ENCODE measurements at places on chromosomes 3 and 15.

- DNase-seq, result no peak
These were observed 6.3 kb upstream of the HES1 start for GRCh38 chr3:194129581-194130133.

DNA sequence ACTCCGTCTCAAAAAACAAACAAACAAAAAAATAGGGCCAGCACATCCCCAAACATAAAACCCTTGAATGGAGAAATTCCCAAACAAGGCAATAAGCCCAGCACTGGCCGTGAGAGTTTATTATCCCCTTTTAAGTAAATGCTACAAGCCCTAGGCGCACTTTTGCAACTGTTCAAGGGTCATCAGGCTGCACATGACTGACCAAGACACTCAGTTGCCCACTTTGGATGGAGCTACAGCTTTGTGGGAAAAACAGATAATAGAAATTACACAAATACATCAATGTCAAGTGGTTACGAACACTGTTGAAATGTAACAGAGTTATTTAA is 33.7 kb upstream of the ZNF445 start:
- no peak for DNase-seq

DNA sequence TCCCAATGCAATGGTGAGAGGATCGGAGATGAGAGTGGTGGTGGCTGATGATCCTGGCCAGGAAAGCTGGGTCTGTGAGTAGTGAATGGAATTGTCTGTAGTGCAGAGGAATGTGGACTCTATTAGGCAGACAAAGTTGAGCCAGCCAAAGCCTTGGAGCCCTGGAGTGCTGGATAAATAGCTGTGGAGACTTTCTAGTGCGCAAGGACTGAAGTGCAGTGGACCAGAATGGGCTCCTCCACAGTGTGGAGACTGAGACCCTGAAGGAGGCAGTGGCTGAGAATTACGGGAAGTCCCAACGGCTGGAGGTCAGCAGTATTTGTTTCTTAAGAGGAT is 874 bp downstream of the ZNF662 start:
- DNase-seq, result no peak

DNA sequence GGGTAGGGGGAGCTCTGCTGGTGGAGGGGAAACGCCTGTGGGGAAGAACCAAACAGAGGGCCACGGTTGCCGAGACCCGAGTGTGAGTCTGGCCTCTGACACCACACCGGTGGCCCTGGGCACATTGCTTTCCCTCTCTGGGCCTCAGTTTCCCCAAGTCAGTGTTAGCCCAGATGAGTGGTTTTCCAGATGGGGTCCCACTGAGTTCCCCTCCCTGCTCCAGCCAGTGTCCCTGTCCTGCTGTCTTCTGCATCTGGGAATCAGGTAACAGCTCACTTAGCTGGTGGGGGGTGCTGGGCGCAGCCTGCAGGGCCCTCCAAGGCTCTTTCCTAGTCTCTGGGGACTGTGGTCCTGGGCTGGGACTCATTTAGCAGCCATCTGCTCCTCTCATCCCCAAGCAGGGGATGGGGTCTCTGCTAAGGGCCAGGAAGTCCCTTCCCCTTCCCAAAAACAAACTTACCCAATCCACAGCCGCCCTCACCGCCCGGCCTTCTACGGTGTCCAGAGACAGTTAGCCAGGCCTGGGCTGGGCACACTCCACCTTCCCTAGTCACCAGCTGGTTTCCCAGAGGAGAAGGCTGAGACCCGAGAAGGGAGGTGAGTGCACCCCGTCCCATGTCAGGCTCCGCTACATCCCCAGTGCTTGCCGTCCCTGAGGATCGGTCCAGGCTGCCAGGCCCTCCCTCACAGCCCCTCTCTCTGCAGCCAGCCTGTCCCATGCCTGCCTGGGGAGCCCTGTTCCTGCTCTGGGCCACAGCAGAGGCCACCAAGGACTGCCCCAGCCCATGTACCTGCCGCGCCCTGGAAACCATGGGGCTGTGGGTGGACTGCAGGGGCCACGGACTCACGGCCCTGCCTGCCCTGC is 676 bp downstream of the GP9 start:
- DNase-seq, result no peak

- DNase-seq, result peak; percentile 10
These were observed 33.1 kb downstream of the RAB11A start for GRCh38 chr15:65902373-65902772.

DNA sequence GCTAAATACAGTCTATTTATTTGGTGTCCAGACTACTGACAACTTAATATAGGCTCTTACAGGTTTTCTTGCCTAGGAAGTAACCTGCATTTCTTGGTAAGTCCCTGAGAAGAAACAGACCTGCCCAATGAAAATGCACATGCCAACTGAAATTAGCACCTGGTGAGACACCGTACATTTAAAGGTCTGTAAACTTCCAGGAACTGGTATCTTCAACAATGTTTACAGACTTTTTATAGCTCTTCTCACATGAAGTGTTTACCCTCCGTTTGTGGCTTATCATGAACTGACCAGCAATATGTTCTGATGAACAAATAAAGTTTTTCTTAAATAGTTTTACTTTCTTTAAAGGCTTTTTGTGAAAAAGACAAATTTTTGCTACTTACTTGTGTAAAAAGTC is 93.3 kb downstream of the PCCB start:
- DNase-seq, result no peak

DNA sequence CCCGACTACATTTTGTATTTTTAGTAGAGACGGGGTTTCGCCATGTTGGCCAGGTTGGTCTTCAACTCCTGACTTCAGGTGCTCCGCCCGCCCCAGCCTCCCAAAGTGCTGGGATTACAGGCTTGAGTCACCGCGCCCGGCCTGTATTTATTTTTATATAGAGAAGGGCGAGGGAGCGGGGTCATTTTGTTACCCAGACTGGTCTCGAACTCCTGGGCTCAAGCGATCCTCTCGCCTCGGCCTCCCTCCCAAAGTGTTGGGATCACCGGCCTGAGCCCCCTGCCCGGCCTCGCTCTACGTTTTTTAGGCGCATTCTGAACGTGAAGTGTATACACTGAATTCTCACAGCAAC is 514 bp upstream of the PPP4R2 start:
- DNase-seq, result no peak

DNA sequence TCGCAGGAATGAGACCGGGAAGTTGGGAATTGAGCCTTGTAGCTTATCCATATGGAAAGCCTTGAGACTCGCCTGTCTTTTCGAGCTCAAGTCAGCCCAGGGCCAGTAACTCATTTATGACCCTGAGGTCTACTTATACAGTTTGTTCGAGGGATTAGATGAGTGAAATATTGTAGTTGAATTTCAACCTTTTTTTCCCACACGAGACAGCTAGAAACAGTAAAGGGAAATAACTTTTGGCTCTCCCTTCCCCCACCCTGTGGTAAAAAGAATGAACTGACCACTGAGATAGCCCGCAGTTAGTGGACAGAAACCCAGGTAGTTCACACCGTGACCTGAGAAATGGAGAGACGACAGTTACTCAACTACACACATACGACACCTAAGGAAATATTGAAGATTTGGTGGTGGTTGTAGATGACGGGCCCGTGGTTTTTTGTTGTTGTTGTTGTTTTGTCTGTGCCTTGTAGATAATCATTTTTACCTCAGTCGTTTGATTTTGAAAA is 841 bp downstream of the EIF3J start:
- DNase-seq, result peak; percentile 52

GRCh38 chr3:169091196-169091823 is 572.2 kb downstream of the MECOM start:
- peak; percentile 78 for DNase-seq

- peak; percentile 2 for DNase-seq
These were observed 73.9 kb upstream of the CHRNB4 start for GRCh38 chr15:78714890-78715289.
